ENCODE measurements at places on chromosomes 7 and 10.

DNA sequence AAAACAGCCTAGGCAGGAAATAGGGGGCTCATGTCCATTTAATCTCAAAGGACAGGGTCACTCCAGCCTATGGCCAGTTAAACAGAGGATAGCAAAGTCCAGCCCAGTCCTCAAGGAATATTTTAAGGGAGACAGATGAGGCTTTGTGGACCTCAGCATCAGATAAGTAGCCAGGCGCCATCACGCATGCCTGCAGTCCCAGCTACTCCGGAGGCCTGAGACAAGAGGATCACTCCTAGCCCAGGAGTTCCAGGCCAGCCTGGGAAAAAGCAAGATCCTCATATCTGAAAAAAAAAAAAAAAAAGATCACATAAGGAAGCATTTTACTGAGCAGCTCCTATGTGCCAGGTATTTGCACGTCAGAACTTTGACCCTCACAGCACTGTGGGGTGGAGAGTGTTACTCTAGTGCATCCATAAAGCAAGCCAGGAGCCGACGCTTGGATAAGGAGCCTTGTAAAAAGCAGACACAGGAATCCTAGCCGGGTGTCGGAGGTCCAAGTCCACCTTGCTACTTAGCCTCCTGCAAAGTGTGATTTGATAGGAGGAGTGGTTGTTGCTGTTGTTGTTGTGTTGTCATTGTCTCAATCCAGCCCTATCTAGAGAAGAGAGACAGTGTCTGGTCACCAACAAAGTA lies 61.8 kb upstream of the DOCK1 start:
- no peak for DNase-seq

- DNase-seq = no peak
Observed at GRCh38 chr10:123385508-123386080, 231.4 kb downstream of the BUB3 start.

DNA sequence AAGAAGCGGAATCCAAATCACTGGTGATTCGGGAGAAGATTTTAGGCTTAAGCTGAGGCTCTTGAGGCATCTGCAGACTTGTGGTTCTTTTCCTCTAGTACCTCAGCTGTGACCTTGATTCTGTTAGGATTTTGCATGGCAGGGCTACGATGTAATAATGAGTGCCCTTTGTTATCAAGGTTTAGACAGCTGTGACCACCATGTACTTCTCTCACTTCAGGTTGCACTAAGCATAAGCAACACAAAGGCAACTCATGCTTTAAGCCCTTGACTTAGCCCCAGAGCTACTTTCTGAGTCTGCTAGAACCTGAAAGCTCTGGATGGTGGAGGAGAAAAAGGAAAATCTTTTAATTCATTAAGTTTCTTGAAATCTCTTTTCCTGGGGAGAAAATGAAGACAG lies 1052.3 kb upstream of the PHF14 start:
- no peak for DNase-seq

GRCh38 chr10:48506147-48506917 lies 98.5 kb downstream of the ARHGAP22 start:
- no peak for DNase-seq

- DNase-seq = no peak
Observed at GRCh38 chr10:4527281-4527970, 298.6 kb upstream of the AKR1E2 start.

DNA sequence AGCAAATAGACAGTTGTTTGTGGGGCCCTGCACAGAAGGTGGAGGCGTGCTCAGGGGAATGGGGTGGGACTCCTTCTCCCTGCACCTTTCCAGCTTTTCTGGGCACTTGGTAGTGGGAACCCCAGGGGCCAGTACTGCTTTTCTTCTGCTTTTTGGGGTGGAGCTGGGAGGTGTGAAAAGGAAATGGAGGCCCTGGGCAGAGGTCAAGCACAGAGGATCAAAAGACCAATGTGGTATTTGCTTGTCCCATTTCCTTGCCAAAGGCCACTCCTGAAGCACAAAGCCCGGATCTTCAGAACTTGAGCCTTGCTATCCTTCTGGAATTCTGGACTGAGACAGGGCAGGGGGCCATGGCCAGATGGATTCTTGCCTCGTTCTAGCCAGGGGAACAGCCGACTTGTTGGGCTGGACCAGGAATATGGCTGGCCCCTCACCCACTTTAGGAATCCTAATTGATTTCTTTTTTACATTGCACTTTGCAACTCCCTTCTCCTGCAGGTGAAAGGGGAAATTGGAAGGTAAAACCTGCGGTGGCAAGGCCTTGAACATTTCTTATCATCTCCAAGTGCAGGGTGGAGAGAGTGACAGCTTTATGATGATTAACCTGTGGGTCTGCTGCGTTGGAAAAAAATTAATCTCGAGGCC lies 26.5 kb downstream of the ADRA2A start:
- DNase-seq = no peak

GRCh38 chr7:101614939-101615302 lies 14.2 kb downstream of the MYL10 start:
- DNase-seq = no peak

- no peak for DNase-seq
Observed at GRCh38 chr7:152911922-152912321, 152.4 kb downstream of the ACTR3B start.

DNA sequence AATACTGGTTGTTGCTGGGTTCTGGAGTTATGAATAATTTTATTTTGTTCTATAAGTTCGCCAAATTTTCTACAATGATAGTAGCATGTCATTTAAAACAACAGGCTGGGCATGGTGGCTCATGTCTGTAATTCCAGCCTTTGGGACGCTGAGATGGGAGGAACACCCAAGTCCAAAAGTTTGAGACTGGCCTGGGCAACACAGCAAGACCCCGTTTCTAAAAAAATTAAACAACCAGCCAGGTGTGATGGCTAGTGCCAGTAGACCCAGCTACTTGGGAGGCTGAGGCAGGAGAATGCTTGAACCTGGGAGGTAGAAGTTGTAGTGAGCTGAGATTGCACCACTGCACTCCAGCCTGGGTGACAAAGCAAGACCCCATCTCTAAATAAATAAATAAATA lies 347.7 kb downstream of the PARD3 start:
- DNase-seq = no peak

GRCh38 chr10:29811751-29812427 lies 177.1 kb upstream of the SVIL start:
- no peak for DNase-seq

GRCh38 chr10:7795605-7796004 lies 7.6 kb downstream of the ATP5F1C start:
- DNase-seq = no peak

- no peak for DNase-seq
Observed at GRCh38 chr7:109224100-109224499, 654.4 kb downstream of the DNAJB9 start.

Data from activated T-cell treated with anti-CD3 and anti-CD28 coated beads for 4 hours (primary cell).